ENCODE measurements at places on chromosomes 7 and 10.
A peak's percentile ranks its signal among the peaks of the same experiment; 100 is the strongest.

- DNase-seq = no peak
These were observed 40.0 kb downstream of the NPY start for GRCh38 chr7:24323961-24324480.

DNA sequence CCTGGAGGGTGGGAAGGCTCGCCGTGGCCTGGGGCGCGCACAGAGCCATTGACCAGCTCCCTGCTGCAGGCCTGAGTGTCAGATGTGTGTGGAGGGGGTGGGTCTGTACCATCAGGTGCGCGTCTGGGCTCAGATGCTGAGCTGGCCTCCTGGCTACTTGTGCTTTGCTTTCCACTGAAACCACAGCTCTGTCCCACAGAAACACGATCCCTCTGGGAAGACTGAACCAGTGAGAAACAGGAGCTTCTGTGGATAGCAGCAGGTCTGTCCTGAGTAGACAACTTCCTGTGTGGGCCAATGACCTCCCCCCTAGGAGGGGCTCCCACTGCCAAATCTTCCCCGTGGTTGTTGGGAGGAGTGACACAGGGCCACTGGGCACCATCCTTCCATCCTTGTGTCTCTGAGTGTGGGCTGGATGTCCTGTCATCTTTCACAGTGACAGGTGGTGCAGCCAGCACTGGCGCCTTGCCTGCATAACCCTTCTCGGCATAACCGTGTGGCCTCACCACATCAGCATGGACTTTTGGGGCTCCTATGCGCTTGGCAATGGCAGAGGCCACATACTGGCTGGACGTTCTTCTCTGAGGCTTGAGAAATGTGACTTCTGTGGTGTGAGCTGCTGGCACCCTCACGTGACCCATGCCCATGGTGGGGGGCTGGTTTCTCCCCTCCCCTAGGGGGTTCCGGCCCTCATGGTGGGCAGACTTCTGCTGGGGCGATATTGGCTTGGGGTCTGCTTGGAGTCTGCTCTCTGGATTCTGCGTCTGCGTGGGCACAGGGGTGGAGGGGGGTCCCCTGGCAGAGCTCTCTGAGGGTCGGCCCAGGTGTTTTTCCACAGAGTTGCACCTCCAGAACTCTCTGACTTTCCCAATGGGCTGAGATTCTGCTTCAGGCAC, 245.5 kb upstream of the GRB10 start:
- DNase-seq = no peak

DNA sequence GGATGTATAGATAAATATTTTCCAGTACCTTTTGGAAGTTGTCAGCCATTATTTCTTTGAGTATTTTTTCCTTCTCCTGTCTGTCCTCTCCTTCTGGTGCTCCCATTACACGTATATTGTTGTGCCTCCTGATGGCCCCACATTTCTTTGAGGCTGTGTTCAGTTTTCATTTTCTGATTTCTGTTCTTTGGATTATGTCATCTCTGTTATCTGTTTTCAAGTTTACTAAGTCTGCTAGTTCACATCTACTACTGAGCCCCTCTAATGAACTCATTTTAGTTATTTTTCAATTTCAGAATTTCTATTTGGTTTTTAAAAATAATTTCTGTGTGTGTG, 16.3 kb downstream of the RBM33 start:
- no peak for DNase-seq

DNA sequence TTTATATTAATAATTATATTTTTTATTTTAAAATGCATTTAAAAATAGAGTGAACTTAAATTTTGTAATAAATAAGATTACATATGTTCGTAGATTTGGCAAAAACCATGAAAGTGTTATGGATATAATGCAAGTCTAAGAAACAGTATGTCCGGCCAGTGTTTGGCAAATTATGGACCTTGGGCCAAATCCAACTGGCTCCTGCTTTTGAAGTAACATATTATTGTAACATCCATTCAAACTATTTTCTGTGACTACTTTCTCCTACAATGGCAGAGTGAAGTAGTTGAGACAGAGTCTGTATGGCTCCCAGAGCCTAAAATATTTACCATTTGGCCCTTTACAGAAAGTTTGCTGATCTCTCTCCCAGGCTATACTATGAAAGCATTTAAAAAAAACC, 38.9 kb downstream of the TMEM229A start:
- no peak for DNase-seq

GRCh38 chr10:53699684-53700083, 927.1 kb upstream of the MBL2 start:
- DNase-seq = no peak

GRCh38 chr10:49620841-49621378, 7.1 kb downstream of the CHAT start:
- no peak for DNase-seq

DNA sequence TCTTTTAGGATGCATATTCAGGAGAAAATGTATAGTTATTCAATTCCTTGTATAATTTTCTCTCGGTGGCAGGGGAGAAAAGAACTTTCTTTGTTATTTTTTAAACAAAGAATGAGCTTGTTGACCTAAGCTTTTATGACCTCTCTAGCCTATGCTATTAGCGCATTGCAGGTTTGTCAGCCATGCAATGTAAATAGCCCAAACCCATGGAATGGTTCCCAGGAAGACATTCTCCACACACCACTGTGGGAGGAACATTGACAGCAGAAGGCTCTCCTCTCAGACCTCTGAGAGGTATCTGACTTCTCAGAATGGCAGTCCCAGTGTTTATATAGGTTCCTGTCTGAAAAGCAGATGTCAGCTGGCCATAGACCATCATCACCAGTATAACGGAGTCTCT, 19.6 kb upstream of the AGBL3 start:
- no peak for DNase-seq

GRCh38 chr7:94252124-94252523, 142.6 kb upstream of the COL1A2 start:
- DNase-seq = no peak

DNA sequence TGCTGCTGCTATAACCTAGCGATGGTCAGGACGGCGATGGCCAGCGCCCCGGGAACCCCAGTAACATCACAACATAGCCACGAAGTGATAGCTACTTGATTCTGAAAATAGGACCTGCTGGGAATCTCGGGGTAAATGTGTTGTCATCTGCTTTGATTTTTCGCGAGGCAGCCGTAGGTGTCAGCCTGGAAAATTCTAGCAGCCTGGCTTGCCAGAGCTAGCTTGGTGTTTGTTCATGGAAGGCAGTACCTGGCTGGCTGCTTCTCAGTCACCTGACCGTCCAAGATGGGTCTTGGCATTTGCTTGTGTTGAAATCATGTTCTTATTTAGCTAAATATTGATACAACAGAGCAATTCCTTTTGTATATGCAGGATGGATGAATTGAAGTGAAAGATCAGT, 82.4 kb upstream of the BTBD16 start:
- no peak for DNase-seq

- no peak for DNase-seq
These were observed 12.7 kb downstream of the TAS2R60 start for GRCh38 chr7:143455942-143456341.

DNA sequence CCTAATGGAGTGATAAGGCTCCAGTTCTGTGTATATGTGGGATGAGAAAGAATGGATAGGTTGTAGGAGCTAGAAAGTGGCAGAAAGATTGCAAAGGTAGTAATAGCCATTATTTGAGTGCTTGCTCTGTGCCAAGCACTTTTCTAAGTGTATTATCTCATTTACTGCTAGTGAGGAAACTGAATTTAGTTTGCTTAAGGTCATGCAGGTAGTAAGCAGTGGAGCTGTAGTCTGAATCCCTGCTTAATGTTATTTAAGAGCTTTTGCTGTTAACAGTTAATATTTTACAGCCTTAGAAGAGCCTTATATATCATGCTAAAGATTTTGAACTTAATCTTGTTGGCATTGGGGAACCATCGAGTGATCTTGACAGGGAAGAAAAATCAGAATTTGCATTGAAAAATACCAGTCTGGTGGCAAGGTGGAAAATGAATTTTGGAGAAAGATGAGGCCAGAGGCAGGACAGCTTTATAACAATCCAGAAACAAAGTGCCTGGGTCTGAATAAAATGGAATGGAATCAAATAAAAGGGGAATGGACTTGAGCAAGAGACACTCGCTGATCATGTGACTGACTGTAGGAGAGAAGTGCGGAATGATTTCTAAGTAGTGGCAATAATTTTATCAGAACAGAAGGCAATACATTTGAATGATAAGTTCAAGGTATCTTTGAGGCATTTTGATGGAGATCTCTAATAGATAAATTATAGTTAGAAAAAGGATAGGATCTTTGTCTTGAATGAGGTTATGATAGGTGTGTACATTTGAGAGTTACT, 15.2 kb downstream of the CAPZA2 start:
- no peak for DNase-seq

DNA sequence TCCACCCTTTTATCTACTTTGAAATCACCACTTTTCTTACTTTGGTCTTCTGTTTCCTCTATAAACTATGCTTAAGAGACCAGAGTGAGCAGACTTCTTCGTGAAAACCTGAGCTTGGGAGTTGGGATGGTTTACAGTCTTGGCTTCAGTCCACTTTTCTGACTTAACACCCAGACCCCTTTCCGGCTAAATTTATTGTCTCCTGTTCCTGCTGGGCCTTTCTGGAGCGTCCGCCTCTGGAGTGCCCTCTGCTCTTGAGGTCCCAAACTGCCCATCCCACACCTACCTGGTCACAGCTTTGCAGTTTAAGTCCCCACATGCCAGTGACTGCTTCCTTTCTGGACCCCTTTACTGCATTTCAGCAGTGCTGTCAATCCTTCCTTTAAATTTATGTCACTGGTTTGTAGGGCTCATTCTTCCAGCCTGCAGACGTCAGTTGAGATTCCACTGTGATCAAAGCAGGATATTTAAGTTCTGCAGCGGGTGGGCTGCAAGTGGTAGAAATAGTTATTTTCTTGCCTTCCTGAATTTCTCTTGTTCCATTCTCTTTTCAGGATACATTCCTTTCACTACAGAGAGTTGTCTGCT, 80.3 kb downstream of the KAT6B start:
- no peak for DNase-seq

DNA sequence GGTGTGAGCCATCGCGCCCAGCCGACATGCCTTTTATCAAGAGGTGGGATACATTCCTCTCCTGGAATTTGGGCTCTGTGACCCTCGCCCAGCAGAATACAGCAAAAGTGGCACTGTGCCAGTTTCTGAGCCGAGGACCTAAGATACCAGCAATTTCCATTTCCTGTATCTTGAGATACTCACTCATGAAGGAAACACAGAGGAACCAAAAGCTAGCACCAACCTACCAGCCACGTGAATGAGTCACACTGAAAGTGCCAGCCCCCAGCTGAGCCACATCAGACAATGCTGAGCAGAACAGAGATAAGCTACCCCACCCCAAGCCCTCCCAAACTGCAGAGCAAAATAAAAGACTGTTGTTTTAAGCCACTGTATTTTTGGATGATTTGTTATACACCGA, 56.3 kb downstream of the CACUL1 start:
- peak; percentile 75 for DNase-seq

GRCh38 chr10:36736311-36736710, 389.1 kb upstream of the ANKRD30A start:
- no peak for DNase-seq

- no peak for DNase-seq
These were observed 22.5 kb upstream of the EPHB6 start for GRCh38 chr7:142832417-142832816.

DNA sequence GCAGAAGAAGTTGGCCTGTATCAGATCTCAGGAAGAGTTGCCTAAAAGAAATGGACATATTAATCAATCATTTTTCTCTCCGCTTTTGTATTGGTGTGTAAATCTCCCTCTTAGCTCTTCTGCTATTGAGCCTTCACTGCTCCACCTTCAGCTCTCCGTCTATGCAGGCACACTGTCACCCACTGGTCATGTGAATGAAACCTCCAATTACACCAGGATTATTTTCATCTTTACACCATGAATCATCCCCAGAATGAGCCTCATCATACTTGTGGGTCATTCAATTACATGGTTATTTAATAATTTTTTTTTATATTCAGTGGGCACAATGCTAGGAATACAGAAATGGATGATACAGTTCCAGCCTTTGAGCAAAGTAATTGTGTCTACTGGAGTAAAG, 92.6 kb downstream of the LRRC4 start:
- no peak for DNase-seq

GRCh38 chr10:71402005-71402404, 5.3 kb downstream of the CDH23 start:
- DNase-seq = no peak

- DNase-seq = no peak
These were observed 12.0 kb upstream of the HERC4 start for GRCh38 chr10:68086910-68087684.

GRCh38 chr7:13933091-13933490, 56.4 kb downstream of the ETV1 start:
- DNase-seq = no peak

- no peak for DNase-seq
These were observed 373 bp downstream of the PAXIP1 start for GRCh38 chr7:155002411-155003091.

DNA sequence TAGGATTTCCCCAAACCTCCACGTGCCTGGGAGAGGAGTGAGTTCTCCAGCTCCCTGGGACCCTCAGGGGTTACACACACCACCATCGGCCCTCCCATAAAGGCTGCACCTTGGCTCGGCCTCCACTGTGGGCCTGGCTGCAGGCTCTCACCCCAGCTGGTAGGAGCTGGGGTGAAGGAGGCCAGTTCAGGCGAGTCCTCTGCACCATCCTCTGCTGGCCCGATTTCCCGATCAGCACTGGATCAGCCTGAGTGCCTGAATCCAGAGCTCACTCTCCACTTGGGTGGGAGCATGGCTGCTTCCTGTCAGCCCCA, 115.1 kb upstream of the RET start:
- no peak for DNase-seq

- DNase-seq = no peak
These were observed 42.0 kb downstream of the VWA2 start for GRCh38 chr10:114281006-114281405.

DNA sequence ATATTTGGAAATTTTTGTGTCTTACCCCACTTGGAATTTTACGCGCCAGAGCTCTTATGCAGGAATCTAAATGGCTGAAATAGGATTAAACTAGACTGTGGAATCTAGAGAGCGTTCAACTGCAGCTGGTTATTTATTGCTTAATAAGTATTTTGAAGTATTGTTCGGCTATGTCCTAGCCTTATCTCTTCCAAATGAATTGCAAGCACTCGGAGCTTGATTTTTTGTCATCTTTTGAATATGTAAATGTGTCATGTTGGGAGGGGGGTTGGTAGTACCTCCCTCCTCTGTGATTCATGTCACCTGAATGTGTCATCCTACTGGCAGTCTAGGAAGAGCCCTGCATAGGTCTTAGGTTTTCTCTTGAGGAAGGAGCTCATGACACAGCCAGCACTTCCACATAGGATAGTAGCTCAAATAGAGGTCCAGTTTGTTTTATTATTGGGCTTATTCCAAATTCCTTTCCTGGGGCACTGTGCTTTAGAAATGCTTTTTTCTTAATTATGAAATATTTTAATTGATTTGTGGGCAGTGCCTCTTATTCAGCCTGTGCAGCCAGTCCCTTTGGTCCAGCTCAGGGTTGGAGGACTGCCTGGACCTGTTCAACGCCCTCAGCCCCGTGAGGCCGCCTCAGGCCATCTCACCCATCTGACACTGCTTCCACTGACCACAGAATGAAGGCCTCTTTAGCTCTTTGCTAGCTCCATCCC, 22.5 kb upstream of the TRIL start:
- DNase-seq = no peak

GRCh38 chr7:26619348-26619984, 244.9 kb downstream of the SKAP2 start:
- no peak for DNase-seq

GRCh38 chr10:77332256-77332655, 305.4 kb downstream of the KCNMA1 start:
- DNase-seq = no peak
